Gastrocnemius medialis (tissue), 4 donors: ENCODE measurements at places on chromosomes 7 and 10.
A peak's percentile ranks its signal among the peaks of the same experiment; 100 is the strongest.

DNA sequence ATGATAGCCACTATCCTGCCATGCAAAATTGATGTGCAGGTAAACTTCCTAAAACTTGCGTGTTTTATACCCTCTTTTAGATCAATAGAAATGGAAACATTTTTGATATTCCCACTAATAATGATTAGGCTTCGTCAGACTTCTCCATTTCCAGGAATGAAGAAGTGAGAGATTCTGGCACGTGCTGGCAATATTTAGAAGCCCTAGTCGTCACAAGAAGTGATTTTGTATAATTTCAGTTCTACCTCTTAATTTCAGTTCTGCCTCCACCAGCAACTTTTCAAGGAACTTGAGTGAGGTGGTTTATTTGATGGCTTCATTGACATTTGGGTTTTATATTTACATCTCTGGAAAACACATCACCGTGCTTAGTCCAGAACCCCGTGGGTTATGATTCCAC is 61.9 kb downstream of the MRC1 start:
- DNase-seq = no peak

DNA sequence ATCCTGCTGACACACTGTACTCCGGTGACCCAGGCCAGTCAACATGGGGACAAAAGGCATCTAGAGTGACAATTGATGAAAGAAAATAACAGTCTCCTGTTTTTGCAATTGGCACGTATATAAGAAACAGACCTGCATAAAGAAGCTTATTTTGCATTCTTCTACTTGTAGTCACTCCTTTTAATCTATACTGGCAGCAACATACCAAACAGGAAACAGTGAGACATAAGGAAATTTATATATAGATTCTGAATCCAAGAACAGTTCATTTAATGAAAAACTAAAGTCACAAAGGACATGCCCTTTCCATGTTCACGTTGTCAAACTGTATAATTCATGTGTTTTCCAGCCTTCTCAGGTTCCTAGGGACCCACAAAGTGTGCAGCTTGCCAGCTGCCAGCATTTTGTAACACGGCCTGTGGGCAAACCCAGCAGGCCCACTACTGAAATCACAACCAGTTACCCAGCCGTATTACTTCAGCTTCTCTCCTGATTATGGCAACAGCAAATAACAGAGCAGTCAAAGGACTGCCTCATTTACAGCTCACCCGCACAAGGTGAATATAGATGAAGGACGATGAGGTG is 72.3 kb downstream of the AMPH start:
- DNase-seq = no peak

GRCh38 chr7:67302113-67303039 is 305.7 kb downstream of the TYW1 start:
- DNase-seq = peak; percentile 99

- DNase-seq = no peak
Observed at GRCh38 chr7:124516911-124517310, 248.7 kb downstream of the GPR37 start.

GRCh38 chr10:44702531-44702930 is 208.6 kb upstream of the TMEM72 start:
- no peak for DNase-seq

- DNase-seq = peak; percentile 38
Observed at GRCh38 chr10:43375401-43376020, 4.1 kb downstream of the FXYD4 start.

GRCh38 chr10:113520690-113521474 is 32.0 kb upstream of the HABP2 start:
- peak; percentile 46 for DNase-seq

DNA sequence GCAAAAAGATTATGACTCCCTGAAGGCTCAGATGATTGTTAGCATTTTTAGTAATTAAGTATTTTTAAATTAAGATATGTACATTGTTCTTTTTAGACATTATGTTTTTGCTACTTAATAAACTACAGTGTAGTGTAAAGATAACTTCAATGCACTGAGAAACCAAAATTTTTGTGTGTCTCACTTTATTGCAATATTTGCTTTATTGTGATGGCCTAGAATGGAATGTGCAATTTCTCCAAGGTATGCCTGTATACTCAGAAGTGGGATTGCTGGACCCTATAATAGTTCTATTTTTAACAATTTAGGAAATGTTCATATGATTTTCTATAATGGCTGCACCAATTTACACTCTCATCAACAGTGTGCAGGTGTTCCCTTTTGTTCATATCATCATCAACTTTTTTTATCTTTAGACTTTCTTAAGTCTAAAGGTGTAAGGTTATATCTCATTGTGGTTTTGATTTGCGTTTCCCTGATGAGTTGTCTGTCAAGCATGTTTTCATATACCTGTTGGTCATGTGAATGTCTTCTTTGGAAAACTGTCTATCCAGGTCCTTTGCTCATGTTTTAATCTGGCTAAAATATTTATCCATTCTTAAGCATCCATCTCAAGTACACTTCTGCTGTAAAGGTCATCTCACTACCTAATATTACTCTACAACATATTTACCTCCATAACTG is 1323.5 kb upstream of the LRRTM3 start:
- DNase-seq = no peak
